ENCODE measurements at places on chromosomes 3 and 15.

DNA sequence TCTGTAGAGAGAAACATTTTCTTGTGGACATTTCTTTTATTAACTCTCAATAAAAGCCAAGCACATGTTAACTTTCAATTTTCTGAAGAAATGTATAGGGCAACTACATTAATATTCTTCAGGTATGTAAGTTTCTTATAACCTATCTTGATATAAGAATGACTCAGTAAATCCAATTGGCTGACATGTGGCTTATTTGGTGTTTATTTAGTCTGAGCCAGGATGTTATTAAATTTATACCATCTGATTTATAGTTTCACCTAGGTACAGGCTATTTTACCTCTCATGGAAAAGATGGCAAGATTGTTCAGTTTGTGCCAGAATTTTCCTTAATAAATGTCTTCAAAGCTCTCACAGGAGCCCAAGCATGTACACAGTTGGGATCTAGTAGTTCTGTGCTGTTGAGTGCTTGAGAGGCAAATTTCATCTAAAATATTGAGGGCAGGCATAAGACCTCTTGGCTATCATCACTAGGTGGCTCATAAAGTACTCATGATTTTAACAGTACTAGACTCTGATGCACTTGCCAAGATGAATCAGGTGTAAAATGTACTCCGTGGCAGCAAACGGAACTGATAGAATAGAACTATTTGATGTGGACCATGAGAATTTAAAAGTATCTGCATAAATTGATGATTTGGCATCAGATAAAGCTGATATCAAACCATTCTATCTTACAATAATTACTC lies 631.9 kb downstream of the RBMS3 start:
- no peak for DNase-seq

GRCh38 chr3:141105828-141106628 lies 54.9 kb downstream of the SPSB4 start:
- DNase-seq, result peak; percentile 73

DNA sequence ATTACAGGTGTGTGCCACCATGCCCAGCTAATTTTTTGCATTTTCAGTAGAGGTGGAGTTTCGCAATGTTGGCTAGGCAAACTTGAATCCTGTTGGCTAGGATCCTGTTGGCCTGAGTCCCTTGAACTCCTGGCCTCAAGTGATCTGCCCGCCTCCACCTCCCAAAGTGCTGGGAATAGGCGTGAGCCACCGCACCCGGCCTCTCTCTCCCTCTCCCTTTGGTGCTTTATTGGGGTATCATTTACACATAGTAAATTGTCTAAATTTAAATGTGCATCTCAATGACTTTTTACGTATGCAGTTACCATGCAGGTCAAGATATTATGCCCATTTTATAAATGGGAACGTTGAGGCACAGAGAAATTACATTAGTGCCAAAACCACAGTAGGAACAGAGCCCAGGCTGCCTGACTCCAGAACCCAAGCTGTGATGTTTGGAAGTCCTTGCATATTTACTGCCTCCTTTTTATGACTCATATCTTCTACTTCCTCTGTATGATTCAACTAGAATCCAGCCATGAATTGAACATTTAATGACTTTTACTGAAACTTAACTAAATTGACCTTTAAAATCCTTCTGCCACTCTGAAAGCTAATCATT lies 34.0 kb upstream of the RPP14 start:
- no peak for DNase-seq

- no peak for DNase-seq
Measured at GRCh38 chr3:156604064-156604641, 49.2 kb upstream of the SSR3 start.

- DNase-seq, result no peak
Measured at GRCh38 chr3:172515130-172515918, 7.9 kb downstream of the TNFSF10 start.

DNA sequence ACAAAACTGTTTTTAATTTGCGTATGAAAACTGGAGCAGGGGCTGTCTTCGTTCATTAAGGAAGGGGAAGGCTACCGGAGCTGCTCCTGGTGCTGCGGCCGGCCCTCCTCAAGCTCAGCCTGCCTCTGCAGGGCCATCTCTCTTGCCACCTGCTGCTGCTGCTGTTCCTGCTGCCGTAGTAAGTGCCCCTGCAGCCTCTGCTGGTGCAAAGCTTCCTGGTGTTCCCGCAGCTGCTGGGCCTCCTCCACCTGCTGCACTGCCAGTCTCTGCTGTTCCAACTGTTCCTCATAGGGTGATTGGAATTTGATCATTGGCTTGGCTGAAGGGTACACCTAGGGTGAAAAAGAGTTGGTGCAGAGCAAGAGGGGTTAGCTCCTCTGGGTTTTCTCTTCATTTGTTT lies 66.0 kb downstream of the GOLIM4 start:
- no peak for DNase-seq

All from GM20000 (cell line).